ENCODE measurements at places on chromosomes 1 and 21. TPM values are rescaled to one million over a fixed set of nuclear protein-coding genes. Genes with fewer than 3 reads are reported as not detected.

GRCh38 chr1:35428360-35428759 is 128.8 kb downstream of the KIAA0319L start:
- peaks cover 19% of the 10 kb centered on the region for H3K36me3 ChIP-seq
- H3K4me3 ChIP-seq: no peak overlapping the region
- no peaks in the 10 kb centered on the region for H3K4me1 ChIP-seq

- no peak overlapping the region for H3K27ac ChIP-seq
- H3K36me3 ChIP-seq: no peaks in the 10 kb centered on the region
- DNase-seq: no peak
- H3K4me1 ChIP-seq: no peaks in the 10 kb centered on the region
These were observed 1282.6 kb downstream of the NCAM2 start for GRCh38 chr21:22280851-22281250.

Gene SYT14
- total RNA-seq: not detected

Gene FCMR
- 9.6 TPM for total RNA-seq

DNA sequence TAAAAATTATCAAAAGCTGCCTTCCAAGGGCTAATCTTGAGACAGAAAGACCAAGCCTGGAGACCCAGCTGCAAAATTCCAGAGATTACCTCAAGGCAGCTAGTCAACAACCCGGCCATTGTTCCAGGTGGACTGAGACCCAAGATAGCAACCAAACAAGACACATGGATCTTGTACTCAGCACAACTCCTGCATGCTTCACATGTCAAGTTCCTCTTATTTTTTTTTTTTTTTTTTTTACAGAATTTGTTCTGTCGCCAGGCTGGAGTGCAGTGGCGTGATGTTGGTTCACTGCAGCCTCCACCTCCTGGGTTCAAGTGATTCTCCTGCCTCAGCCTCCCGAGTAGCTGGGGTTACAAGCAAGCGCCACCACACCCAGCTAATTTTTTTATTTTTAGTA is 40.1 kb downstream of the CD2 start:
- no peaks in the 10 kb centered on the region for H3K4me1 ChIP-seq
- H3K4me3 ChIP-seq: no peak overlapping the region
- no peaks in the 10 kb centered on the region for H3K36me3 ChIP-seq
- H3K27ac ChIP-seq: no peak overlapping the region

- no peak overlapping the region for H3K4me3 ChIP-seq
- DNase-seq: no peak
- no peaks in the 10 kb centered on the region for H3K4me1 ChIP-seq
- peaks cover 54% of the 10 kb centered on the region for H3K36me3 ChIP-seq
These were observed 8.0 kb upstream of the SFN start for GRCh38 chr1:26854906-26855305.

DNA sequence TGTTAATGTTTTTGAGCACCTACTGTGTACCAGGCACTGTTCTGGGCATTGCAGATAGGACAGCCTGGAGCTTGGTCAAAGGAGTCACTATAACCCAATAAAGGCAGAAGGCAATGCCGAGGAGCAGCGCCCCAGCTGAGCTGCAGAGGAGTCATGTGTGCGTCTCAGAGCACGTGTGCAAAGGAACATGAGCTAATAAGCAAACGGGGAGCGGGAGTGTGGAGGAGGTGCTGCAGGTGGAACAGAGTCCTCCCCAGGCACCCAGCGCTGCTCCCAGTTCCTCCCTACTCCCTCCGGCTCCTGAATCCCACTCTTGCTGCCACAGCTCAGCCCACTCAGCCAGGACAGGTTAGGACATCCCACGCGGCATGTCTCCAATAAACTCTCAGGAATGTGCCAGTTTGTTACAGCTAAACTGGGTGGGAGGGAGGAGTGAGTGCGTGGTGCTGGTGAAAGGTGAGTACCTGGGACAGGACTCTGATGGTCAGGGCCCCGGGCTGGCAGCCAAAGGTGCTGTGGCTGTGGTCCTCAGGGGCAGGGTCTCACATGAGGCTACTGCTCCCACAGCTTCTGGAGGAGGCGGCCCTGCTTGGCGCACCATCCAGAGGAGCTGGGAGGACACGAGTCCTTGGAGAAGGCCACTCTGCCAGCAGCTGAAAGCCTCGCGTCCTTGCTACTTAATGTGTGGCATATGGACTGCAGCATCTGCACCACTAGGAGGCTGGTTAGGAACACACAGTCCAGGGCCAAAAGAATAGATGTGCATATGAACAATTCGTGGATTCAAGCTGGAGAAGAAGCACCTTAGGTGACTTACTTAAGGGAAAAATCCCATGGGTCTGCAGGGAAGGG is 52.3 kb downstream of the GRIK3 start:
- H3K27ac ChIP-seq: no peak overlapping the region
- no peaks in the 10 kb centered on the region for H3K4me1 ChIP-seq
- DNase-seq: peak; percentile 50

DNA sequence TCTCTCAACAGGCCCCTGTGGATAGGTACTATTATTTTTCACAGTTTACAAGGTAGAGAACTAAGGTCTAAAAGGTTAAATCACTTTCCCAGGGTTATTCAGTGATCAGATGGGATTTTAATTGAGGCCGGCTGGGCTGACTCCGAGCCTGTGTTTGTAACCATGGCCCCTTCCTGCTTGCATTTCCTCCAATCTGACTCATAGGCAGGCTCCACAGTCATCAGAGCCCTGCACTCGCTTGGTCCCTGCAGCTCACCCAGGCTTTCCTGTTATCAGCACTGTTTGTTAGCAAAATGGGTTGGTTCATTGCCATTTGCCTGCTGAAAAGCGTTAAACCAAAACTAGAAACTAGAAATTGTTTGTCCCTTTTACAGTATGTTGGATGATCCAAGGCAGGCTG is 41.4 kb upstream of the LMX1A start:
- no peak overlapping the region for H3K27ac ChIP-seq
- no peaks in the 10 kb centered on the region for H3K36me3 ChIP-seq
- DNase-seq: no peak
- H3K27me3 ChIP-seq: no peaks in the 10 kb centered on the region
- H3K4me1 ChIP-seq: peaks cover 13% of the 10 kb centered on the region
- H3K4me3 ChIP-seq: no peak overlapping the region

DNA sequence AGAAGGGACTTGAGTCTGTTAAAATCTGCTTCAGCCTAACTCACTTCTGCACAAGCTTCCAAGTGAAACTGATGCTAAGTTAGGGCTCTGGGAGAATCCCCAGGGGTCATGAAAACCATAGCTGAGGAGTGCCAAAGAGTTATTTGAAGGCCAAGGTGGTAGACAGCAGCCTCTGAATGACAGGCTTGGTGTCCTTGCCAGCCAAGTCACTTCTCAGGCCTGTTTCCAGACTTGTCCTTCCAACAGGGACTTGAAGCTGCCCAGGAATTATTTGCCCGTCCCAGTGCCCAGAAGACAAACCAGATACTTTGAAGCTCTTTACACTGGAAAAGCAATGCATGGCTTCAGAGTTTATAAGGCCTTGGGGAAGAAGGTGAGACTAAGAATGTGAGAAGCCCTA is 33.6 kb downstream of the RNASEL start:
- no peaks in the 10 kb centered on the region for H3K27me3 ChIP-seq
- no peak overlapping the region for H3K27ac ChIP-seq
- no peak overlapping the region for H3K4me3 ChIP-seq
- no peak for DNase-seq
- no peaks in the 10 kb centered on the region for H3K36me3 ChIP-seq

- H3K4me3 ChIP-seq: no peak overlapping the region
- no peak overlapping the region for H3K27ac ChIP-seq
- peaks cover 4% of the 10 kb centered on the region for H3K4me1 ChIP-seq
- no peaks in the 10 kb centered on the region for H3K36me3 ChIP-seq
- H3K27me3 ChIP-seq: no peaks in the 10 kb centered on the region
These were observed 9.5 kb upstream of the C1orf167 start for GRCh38 chr1:11752359-11753088.

GRCh38 chr1:93082313-93082712 is 3.2 kb downstream of the MTF2 start:
- no peaks in the 10 kb centered on the region for H3K27me3 ChIP-seq
- no peaks in the 10 kb centered on the region for H3K36me3 ChIP-seq
- no peak for DNase-seq
- H3K4me3 ChIP-seq: no peak overlapping the region

Gene SPEN
- 73.3 TPM for total RNA-seq

DNA sequence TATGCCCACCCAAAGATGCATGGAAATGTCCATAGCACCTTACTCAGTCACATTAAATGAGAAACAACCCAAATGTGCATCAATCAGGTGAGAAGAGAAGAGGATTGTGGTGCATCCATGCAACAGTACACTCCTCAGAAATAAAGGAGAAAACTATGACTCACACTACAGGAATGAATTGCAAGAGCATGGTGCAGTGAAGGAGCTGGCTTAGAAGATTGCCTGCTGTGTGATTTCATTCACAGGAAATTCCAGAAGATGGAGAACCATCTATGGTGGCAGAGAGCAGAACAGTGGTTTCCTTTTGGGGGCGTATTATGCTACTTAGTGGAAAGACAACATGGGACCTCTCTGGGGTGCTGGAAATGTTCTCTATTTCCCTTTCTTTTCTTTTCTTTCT is 278.6 kb upstream of the AJAP1 start:
- no peak overlapping the region for H3K27ac ChIP-seq
- no peaks in the 10 kb centered on the region for H3K36me3 ChIP-seq
- H3K4me3 ChIP-seq: no peak overlapping the region

GRCh38 chr1:183604038-183604808 is 14.0 kb upstream of the NCF2 start:
- H3K27me3 ChIP-seq: no peaks in the 10 kb centered on the region
- no peaks in the 10 kb centered on the region for H3K36me3 ChIP-seq
- H3K4me1 ChIP-seq: peaks cover 18% of the 10 kb centered on the region
- peak overlapping the region; percentile 77 for H3K27ac ChIP-seq

DNA sequence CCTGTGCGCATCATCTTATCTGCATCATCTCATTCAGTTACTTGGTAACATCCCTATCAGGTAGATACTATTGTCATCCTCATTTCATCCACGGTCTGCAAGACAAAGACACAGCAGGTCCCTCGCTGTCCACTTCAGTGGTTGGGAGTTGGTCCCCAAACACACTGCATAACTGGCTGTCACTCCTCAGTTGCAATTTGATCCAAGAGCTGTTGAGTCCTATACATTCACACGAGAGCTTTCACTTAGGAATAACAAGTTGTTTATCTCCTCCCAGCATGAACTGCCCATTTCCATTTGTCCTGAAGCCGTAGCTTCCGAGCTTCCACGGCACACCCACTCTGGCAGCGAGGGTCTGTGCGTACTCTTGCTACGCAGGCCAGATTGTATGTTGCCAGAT is 472.0 kb downstream of the CAMTA1 start:
- no peaks in the 10 kb centered on the region for H3K4me1 ChIP-seq
- H3K27me3 ChIP-seq: no peaks in the 10 kb centered on the region
- no peaks in the 10 kb centered on the region for H3K36me3 ChIP-seq
- no peak overlapping the region for H3K4me3 ChIP-seq

Gene RHBDL2
- 1.1 TPM for total RNA-seq

Gene ZNF644
- 45.7 TPM for total RNA-seq

DNA sequence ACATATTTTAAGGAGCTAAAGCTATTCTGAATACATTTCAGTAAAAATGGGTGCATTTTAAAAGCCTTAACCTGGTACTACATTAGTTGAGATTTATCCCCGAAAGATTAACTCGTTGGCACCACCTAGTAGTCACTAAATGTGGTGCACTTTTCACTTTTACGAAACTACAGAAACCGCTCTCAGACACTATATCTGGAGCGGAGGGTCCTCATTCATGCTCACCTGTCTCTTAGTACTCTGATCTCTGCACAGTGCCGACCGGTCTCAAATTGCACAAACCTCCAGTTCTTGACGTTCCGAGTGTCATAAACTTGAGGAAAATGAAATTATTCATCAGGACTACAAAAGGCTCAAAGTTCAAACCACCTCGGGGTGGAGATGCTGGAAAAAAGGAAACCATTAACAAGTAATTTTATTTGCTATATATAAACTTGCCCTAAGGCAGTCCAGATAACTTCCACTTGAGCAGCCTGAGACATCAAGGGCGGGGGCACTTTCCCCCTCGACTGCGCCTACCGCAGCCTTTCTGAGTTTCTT is 722 bp downstream of the LZIC start:
- no peaks in the 10 kb centered on the region for H3K27me3 ChIP-seq
- DNase-seq: no peak
- no peaks in the 10 kb centered on the region for H3K36me3 ChIP-seq

Data from upper lobe of left lung (tissue), 6 donors.